ENCODE measurements at places on chromosomes 4 and X.

- DNase-seq = no peak
Measured at GRCh38 chrX:40310016-40310415, 212.3 kb upstream of the BCOR start.

- no peak for DNase-seq
Measured at GRCh38 chr4:1192091-1192492, 19.7 kb upstream of the SPON2 start.

- no peak for DNase-seq
Measured at GRCh38 chrX:13376857-13377549, 57.1 kb upstream of the ATXN3L start.

DNA sequence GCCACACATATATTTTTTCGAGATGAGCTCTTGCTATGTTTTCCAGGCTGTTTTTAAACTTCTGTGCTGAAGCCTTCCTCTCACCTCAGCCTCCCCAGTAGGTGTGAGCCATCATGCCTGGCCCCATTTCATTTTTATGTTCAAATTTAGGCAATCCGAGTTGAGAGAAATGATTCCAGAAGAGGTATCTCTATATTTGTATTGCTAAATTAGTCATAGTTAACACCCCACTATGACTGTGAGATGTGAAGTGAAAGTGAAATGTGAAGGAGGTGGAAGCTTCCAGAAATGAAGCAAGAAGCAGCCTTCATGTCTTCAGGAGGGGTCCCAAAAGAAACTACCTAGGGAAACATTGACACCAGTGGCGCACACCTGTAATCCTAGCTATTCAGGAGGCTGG is 17.7 kb downstream of the APELA start:
- no peak for DNase-seq

GRCh38 chr4:68463796-68464195 is 16.5 kb downstream of the TMPRSS11E start:
- DNase-seq = no peak

DNA sequence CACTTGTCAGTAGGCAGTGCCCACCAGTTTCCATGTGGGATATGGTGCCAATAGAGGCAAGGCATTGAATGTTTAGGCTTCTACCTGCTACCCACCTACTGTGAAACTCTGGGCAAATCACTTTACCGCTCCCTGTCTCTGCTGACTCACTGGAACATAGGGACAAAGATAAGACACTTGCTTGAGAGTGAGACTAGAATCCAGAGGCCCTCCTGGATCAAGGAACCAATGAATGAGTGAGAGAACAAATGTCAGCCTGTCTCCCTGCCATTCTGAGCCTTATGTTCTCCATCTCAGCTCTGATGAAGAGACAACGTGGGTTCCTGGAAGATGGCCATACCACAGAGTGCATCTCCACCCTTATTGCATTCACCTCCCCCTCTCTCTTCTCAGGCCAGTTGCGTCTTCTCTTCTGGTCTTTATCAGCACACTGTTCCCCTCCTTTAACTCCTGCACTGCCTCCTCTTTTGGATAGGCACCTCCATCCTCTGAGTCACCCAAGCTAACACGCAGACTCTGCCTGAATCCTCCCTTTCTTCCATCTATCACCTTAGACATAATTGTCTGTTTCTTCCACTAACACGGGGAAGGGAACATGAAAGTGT is 15.4 kb upstream of the PRRG3 start:
- DNase-seq = no peak

GRCh38 chrX:6432226-6432625 is 102.7 kb downstream of the VCX3A start:
- no peak for DNase-seq

DNA sequence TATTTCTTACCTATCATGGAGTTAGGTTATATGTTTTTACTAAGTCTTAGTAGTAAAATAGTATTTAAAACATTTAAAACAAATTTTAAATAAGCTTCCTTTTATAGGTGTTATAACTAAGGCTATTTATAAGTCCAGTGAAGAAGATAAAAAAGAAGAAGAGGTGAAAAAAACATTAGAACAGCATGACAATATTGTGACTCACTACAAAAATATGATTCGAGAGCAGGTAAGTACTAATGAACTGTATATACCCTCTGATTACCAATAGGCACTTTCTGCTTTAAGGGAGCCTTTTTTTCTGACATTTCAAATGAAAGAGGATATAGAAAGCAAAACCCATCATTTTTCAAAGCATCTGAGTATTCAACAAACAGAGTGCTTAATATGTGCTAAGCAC is 76.6 kb downstream of the USO1 start:
- DNase-seq = no peak

- DNase-seq = no peak
Measured at GRCh38 chr4:82585690-82586435, 24.1 kb upstream of the TMEM150C start.

- DNase-seq = no peak
Measured at GRCh38 chrX:107123750-107124149, 5.1 kb upstream of the RBM41 start.
